ENCODE measurements at places on chromosomes 5 and 9. TPM values are rescaled to one million over a fixed set of nuclear protein-coding genes. Genes with fewer than 3 reads are reported as not detected.

- H3K27me3 ChIP-seq = no peaks in the 10 kb centered on the region
- H3K4me1 ChIP-seq = peaks cover 5% of the 10 kb centered on the region
- DNase-seq = no peak
- H3K27ac ChIP-seq = no peak overlapping the region
These were observed 72.7 kb upstream of the FCN2 start for GRCh38 chr9:134807716-134808446.

- H3K36me3 ChIP-seq = no peaks in the 10 kb centered on the region
- H3K4me1 ChIP-seq = no peaks in the 10 kb centered on the region
- DNase-seq = no peak
- no peak overlapping the region for H3K4me3 ChIP-seq
- H3K27me3 ChIP-seq = no peaks in the 10 kb centered on the region
These were observed 48.2 kb downstream of the ROPN1L start for GRCh38 chr5:10489810-10490426.

GRCh38 chr5:149432911-149433401, 53.9 kb upstream of the IL17B start:
- H3K27me3 ChIP-seq = no peaks in the 10 kb centered on the region
- H3K4me3 ChIP-seq = no peak overlapping the region

Gene OLFML2A
- 147 TPM for total RNA-seq

Gene CDKN2B-AS1
- total RNA-seq = 1.4 TPM

- no peaks in the 10 kb centered on the region for H3K27me3 ChIP-seq
- no peak overlapping the region for H3K4me3 ChIP-seq
- DNase-seq = no peak
- H3K27ac ChIP-seq = no peak overlapping the region
These were observed 141.7 kb downstream of the PCSK5 start for GRCh38 chr9:76032038-76032796.

DNA sequence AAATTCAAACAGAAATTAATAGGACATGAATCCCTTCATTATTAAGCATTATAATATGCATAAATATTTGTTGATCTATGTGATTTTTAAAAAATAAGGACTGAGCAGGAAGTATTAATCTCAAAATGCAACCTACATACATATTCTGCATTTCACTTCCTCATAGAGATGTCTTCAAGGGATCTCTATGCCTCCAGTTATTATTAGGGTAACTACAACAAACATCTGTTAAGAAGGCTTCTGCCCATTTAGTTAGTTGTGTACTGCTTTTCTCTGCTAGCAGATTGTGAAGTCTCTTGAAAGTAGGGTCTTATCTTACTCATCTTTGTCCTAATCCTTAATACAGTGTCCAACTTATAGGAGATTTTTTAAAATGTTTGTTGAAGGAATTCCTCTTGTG, 414.1 kb downstream of the ACTL7B start:
- H3K36me3 ChIP-seq = no peaks in the 10 kb centered on the region
- H3K27ac ChIP-seq = no peak overlapping the region
- no peak overlapping the region for H3K4me3 ChIP-seq
- no peak for DNase-seq
- H3K27me3 ChIP-seq = no peaks in the 10 kb centered on the region
- H3K4me1 ChIP-seq = peaks cover 20% of the 10 kb centered on the region

GRCh38 chr5:158435161-158435616, 576.2 kb upstream of the CLINT1 start:
- no peaks in the 10 kb centered on the region for H3K4me1 ChIP-seq
- no peak overlapping the region for H3K4me3 ChIP-seq
- no peak for DNase-seq
- no peaks in the 10 kb centered on the region for H3K36me3 ChIP-seq

- H3K27me3 ChIP-seq = no peaks in the 10 kb centered on the region
- no peak overlapping the region for H3K4me3 ChIP-seq
- H3K4me1 ChIP-seq = no peaks in the 10 kb centered on the region
These were observed 12.2 kb upstream of the OR13J1 start for GRCh38 chr9:35882263-35882848.

Gene LCN1
- not detected for total RNA-seq

All from sigmoid colon (tissue), 7 donors.